ENCODE measurements at places on chromosomes 13 and 19. TPM values are rescaled to one million over a fixed set of nuclear protein-coding genes. Genes with fewer than 3 reads are reported as not detected.

Gene C19orf18
- total RNA-seq: not detected

Gene CDC42EP5
- 0.64 TPM for total RNA-seq

Gene KLK2
- total RNA-seq: not detected

Gene PSG11
- not detected for total RNA-seq

Gene FOSB
- 12.6 TPM for total RNA-seq

Gene THSD8
- 33.3 TPM for total RNA-seq

Gene C1QTNF9B
- total RNA-seq: not detected

Gene AMER2
- not detected for total RNA-seq

Gene RPL28
- total RNA-seq: 3,050 TPM

Gene SLC6A16
- total RNA-seq: 5.0 TPM

Gene KIR3DL1
- total RNA-seq: not detected

Gene SULT2B1
- 4.8 TPM for total RNA-seq

Gene LRG1
- 1.3 TPM for total RNA-seq

Gene ZNF439
- total RNA-seq: not detected

Gene PRSS57
- total RNA-seq: not detected

Gene ZNF606
- 0.05 TPM for total RNA-seq

Gene NOTCH3
- 39.4 TPM for total RNA-seq

Gene OSCAR
- 0.59 TPM for total RNA-seq

Gene ZNF415
- total RNA-seq: not detected

Gene IL27RA
- 18.3 TPM for total RNA-seq
